Daoy (cell line): ENCODE measurements at places on chromosomes 2 and 18. TPM values are rescaled to one million over a fixed set of nuclear protein-coding genes. Genes with fewer than 3 reads are reported as not detected.

GRCh38 chr2:138536302-138536701 is 34.7 kb downstream of the SPOPL start:
- DNase-seq, result peak; percentile 42

DNA sequence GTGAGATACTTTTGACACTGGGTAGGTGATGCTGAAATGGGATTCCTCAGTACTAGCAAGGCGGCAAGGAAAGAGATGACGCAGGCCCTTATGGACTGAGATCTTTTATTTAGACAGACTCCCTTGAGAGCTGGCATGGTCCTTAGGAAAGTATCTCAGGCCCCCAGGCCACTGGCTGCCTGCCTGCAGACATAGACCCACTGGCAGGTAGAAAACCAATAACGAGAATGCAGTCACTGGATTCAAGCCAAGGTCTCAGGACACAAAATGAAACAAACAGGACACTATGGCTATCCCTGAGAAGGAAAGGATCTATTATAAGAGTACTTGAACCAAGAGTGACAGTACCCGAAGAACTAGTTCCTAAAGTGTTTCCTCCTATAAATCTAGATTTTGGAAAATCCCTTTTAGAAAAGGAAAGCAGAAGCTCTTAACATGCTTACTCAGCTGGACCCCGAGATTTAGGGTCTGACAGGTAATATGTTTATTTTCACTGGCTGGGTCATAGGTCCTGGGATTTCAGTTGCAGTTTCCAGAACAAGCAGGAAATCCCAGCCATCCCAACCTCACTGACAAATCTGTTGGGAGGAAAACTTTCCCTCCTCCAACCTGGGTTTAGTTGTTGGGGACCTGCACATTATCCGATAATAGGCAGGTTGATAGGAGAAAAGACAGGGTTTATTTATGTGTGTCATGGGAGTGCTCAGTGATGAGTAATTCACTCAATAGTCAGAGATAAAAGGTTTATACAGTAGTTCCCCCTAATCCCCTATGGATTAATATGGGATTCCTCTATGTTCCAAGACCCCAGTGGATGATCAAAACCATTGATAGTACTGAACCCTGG is 44.5 kb downstream of the COMMD1 start:
- DNase-seq, result peak; percentile 14

GRCh38 chr18:58337285-58337684 is 291.6 kb downstream of the ALPK2 start:
- DNase-seq, result no peak

DNA sequence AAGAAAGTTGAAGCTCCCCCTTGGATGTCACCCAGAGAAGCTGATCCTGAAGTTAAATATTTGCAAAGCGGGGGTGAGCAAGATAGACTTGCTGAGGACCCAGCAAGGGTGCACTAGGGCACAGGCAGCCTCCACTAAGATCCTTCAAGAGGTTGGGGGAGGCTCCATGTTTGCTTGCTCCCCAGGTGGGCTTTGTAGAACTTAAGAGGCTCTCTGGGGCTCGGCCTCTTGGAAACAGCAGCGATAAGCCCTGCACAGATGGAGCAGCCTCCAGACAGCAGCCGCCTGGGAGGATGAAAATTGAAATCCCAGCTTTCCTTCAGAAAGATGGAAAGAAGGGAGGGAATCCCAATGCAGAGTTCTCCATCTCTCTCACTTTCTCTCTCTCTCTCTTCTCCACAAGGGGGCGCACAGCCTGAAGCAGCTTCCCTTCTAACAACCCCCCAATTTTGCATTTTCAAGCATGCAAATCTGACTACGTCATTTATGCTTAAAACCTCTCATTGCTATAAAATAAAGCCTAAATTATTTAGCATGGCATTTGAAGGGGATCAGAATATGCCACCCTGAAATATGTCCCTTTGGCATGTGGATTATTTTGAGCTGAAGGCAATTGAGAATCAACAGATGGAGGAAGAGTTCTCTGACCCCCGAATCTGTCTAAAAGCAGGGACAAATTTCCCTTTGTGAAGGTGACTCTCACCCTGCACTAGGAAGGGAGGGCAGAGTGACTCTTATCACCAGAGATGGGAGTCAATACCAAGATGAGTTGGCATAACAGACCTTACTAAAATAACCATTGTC is 185.7 kb upstream of the KLHL29 start:
- DNase-seq, result peak; percentile 47

DNA sequence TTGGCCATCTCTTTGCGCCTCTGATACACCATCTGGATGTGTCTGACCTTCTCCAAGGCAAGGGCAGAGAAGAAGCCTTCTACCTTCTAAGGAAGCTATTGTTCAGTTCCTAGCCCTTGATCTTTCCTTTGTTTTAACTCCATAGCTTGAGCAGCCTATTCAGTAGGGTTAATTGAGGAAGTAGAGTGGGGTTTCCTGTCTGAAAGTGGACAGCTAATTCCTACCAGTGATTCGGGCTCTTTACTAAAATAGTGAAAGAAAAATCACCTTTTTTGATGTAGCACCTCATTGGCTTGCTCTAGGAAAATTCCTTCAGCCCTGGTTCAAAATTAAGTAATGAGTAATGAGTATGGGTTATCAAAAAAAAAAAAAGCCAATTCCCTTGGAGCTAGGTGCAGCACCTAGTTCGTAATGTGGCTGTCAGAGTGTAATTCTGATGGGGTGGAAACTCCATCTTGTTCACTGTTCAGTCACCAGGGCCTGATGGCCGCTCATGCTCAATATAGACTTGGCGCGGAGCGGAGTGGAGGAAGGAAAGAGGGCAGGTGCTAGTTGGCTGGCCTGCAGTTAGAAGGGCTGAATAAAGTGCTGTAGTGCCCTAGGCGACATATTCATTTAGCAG is 2.9 kb upstream of the MGAT5 start:
- no peak for DNase-seq

GRCh38 chr2:196077821-196078220 is 9.2 kb upstream of the DNAH7 start:
- DNase-seq, result no peak

DNA sequence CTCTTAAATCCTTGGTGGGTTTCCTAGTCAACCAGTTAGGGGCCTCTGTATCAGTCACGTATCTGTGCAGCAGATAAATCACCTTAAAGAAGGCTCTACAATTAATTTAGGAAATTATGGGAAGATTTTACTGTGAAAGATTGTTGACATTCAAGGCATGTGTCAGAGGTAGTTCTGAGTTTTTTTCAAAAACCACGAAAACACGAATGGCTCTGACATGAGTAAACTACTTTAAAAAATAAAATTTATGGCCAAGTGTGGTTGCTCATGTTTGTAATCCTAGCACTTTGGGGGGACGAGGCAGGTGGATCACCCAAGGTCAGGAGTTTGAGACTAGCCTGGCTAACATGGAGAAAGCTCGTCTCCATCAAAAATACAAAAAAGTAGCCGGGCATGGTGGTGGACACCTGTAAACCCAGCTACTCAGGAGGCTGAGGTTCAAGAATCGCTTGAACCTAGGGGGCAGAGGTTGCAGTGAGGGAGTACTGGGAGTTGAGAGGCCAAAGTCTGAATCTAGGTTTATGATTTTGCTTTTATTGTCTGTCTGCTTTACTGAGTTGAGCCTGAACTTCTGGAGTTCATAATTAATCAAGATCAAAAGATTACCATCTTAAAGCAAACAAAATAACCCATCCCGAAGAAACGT is 77.1 kb downstream of the SPRED2 start:
- DNase-seq, result no peak

DNA sequence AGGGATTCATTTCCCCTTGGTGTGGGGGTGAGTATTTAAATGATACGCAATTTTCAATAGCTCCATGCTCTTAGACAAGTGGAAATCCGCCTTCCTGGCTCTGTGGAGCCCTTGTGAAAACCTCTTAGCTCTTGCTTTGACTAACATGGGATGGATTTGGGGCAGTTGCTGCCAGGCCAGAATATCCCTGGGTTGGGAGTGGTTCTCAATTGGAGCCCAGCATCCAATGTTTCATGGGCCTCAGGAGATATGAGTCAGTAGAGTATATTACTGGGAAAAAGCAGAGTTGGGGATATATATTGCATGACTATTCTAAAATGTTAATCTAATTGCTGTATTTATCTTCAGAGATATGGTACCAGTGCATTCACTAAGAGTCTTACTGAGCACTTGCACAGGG is 104.4 kb upstream of the IL1R2 start:
- DNase-seq, result no peak

- DNase-seq, result no peak
Measured at GRCh38 chr2:102412199-102412598, 10.8 kb upstream of the IL18RAP start.

Gene ERFE
- 3.6 and 6.8 TPM in 2 replicates for total RNA-seq

- DNase-seq, result no peak
Measured at GRCh38 chr2:145655165-145655765, 1135.3 kb upstream of the ZEB2 start.
